ENCODE measurements at places on chromosomes 5 and 9.
A peak's percentile ranks its signal among the peaks of the same experiment; 100 is the strongest.

DNA sequence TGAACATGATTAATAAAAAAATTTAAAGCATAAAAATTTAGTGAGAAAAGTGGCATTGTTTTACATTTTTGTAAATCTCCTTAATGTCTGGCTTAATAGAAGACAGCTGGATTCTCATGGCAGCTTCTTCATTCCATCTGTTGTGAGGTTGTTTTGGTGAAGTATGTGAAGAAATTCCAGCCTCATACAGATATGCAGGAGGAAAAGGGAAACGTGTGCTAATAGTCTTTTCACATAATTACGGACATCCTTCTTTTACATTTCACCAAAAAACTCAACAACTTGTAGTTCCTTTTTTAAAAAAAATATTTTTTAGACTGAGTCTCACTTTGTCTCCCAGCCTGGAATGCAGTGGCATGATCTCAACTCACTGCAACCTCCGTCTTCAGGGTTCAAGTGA lies 46.9 kb downstream of the HACD4 start:
- DNase-seq, result no peak

DNA sequence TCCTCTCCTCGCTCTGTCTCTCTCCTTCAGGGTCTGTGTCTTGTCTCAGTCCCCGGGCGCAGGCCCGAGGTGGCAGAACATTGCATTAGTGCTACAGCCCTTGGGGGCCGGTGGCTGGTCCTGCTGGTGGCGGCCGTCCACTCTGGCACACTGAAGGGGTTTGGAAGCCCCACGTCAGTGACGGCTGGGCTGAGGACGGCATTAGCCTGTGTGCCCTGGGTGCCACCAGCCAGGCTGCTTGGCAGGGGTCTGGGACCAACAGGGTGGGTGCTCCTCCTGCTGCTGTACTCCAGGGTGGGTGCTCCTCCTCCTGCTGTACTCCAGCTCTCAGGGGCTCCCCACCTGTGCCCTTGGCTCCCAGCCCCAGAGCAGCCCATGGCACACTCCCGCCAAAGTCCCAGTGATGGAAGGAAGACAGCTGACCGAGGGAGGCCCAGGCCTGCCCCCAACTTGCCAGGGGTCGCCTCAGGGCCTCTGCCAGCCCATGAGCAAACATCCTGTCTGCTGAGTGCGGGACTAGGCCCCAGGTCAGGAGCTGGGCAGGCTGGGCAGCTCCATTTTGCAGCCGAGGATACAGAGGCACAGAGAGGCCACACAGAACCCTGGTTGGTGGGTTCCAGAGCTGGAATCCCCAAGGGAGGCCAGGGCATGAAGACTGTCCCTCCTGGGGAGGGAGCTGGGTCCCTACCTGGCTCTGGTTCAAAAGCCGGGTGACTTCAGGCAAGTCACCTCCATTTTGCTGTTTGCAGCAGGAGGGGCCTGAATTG lies 27.3 kb downstream of the SARDH start:
- DNase-seq, result no peak

- DNase-seq, result peak; percentile 52
Observed at GRCh38 chr5:122142480-122143164, 13.3 kb downstream of the ZNF474 start.

GRCh38 chr5:10222326-10222725 lies 27.4 kb downstream of the ATPSCKMT start:
- DNase-seq, result no peak

DNA sequence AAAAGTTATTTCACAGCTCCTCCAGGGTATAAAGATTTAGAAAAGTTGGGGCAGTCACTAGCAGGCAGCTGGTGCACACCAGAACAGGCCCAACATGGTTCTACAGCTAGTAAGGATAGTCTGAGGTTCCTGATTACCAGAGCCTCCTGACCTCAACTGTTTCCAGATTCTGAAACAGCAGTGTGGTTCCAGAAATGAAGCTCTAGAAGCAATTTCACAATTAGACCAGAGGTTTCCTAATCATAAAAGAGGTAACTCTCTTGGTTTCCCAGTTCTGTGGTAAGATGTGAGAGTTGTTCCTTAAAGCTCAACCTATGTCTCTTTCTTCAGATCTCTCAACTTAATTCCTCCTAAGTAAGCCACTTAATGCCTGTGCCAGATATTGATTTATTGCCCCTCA lies 11.9 kb downstream of the AGTPBP1 start:
- DNase-seq, result no peak

GRCh38 chr9:77648234-77649108 lies at the start of gene GNA14:
TSS of gene GNA14 (minus strand) at chr9:77648322. CDS start at chr9:77647793, 529 bp downstream.
- peak; percentile 47 for DNase-seq

- DNase-seq, result peak; percentile 8
Observed at GRCh38 chr9:6054280-6055099, 39.1 kb upstream of the RANBP6 start.

Measured in RWPE1 (cell line).